ENCODE measurements at places on chromosomes 16 and 17.

- H3K27ac ChIP-seq: no peak overlapping the region
- no peak for DNase-seq
- peaks cover 9% of the 10 kb centered on the region for H3K4me1 ChIP-seq
- no peaks in the 10 kb centered on the region for H3K36me3 ChIP-seq
- H3K4me3 ChIP-seq: no peak overlapping the region
- H3K27me3 ChIP-seq: no peaks in the 10 kb centered on the region
Measured at GRCh38 chr16:69589434-69590269, 23.9 kb downstream of the NFAT5 start.

- peaks cover 92% of the 10 kb centered on the region for H3K36me3 ChIP-seq
- H3K27ac ChIP-seq: peak overlapping the region; percentile 95
- no peak overlapping the region for H3K4me3 ChIP-seq
- no peaks in the 10 kb centered on the region for H3K27me3 ChIP-seq
Measured at GRCh38 chr17:45098081-45098868, 34.0 kb downstream of the PLCD3 start.

DNA sequence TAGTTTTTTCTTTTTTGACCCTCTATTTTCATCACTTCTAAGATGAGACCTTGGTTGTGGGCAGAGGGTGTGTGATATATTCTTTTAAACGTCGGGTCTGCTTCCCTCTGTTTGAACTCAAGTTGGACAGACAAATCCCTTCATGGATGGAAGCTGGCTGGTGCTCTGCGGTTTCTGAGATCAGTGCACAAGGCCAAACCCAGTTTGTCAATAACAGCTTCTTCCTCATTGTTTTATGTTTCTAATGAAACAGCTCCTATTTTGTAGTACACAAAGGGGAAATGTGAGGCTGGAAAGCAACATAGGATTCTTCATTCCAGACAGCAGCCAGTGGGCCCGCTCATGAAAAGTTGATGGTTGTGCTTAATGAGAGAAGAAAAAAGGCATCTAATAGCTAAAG lies 159.6 kb downstream of the PRKCA start:
- peaks cover 58% of the 10 kb centered on the region for H3K4me1 ChIP-seq
- H3K36me3 ChIP-seq: peaks cover 5% of the 10 kb centered on the region
- H3K27ac ChIP-seq: peak overlapping the region; percentile 19
- H3K4me3 ChIP-seq: no peak overlapping the region

DNA sequence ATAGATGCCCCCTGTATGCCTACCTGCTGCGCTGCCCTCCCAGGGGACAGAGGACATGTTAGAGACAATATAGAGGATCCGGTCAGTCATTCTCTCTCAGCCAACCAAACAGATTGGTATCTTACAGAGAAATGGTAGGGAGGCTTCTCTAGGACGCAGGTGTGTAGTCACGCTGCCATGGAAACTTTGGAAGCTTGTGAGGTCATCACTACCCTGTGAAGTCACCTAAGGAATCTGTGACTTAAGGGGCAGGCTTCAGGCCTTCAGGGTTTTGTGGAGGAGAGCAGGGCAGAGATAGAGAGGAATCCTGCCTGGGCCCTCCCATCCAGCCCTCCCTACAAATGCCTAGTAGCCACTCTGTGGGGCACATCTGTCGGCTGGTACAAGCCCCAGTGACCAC lies at the start of gene DPEP2NB:
DPEP2NB (minus strand) TSS at position 231 of the 400 bp plus-strand sequence; CDS start at position 90, 141 bp downstream.
- DNase-seq: no peak
- H3K4me1 ChIP-seq: no peaks in the 10 kb centered on the region
- no peaks in the 10 kb centered on the region for H3K27me3 ChIP-seq
- H3K36me3 ChIP-seq: no peaks in the 10 kb centered on the region
- no peak within 1 kb of the TSS for H3K4me3 ChIP-seq

DNA sequence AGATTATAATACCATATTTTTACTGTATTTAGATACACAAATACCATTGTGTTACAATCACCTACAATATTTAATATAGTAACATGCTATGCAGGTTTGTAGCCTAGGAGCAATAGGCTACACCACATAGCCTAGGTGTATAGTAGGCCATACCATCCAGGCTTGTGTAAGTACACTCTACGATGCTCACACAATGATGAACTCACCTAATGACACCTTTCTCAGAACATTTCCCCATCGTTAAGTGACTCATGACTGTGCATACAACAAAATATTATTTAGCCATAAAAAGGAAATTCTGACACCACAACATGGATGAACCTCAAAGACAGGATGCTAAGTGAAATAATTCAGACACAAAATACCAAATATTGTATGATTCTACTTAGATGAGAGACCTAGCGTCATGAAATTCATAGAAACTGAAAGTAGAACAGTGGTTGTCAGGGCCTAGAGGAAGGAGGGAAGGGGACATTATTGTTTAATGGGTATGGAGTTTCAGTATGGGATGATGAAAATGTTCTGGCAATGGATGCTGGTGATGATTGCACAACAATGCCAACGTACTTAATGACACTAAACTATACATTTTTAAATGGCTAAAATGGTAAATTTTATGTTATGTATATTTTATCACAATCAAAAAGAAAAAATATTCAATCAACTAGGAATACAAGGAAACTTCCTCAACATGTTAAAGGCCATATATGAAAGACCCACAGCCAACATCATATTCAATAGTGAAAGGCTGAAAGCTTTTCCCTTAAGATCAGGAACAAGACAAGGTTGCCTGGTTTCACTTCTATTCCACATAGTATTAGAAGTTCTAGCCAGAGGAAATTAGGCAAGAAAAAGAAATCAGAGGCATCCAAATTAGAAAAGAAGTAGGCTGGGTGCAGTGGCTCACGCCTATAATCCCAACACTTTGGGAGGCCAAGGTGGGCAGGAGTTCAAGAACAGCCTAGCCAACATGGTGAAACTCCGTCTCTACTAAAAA lies 5.9 kb upstream of the C16orf87 start:
- H3K27ac ChIP-seq: no peak overlapping the region
- DNase-seq: no peak
- no peaks in the 10 kb centered on the region for H3K36me3 ChIP-seq
- no peak overlapping the region for H3K4me3 ChIP-seq
- no peaks in the 10 kb centered on the region for H3K27me3 ChIP-seq

DNA sequence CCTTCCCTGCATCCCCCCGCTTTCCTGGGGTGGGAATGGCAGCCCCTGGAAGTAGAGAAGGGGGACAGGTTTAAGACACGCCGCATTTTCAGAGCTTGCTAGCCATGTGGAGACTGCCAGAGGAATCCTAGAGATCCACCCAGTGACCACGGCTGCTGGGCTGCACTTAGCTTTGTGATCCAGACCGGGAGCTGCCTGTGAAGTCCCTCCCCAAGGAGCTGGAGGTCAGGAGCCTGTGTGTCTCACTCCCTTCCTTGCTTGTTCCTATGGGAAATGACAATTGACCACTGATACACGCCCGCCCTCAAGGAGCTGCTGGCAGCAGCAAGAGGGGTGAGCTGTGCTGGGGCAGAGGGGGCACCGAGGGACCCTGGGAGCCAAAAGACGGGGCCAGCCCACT lies 73.7 kb downstream of the SREBF1 start:
- H3K27ac ChIP-seq: no peak overlapping the region
- no peaks in the 10 kb centered on the region for H3K27me3 ChIP-seq
- H3K4me3 ChIP-seq: no peak overlapping the region
- no peaks in the 10 kb centered on the region for H3K36me3 ChIP-seq

DNA sequence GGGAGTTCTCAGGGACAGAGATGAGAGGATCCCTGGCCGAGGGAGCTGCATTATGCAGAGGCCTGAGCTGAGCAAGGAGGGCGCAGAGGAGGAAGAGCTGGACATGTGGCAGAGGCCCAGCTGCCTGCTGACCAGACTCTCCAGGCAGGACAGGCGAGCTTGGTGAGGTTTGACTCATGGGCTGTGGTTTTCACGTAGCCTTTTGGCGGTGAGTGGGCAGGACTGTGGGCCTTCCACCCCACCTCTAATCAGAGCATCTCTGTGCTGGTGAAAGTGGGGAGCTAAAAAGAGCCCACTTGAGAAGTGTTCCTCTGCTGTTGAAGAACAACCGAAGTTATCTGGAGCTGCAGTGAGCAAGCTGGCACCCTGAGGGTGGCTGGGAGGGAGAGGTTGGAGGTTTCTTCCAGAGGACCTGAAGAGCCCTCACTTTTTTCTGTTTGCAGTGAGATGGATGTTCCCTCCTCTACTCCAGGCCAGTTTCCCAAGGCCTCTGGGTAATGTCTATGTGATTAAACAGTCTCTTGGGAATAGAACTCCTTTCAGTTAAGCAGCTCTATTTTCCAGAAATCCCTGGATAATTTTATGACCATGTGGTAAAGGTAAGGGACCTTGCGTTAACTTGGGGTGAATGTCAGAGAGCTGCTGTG lies 11.9 kb downstream of the EPN2 start:
- peak overlapping the region; percentile 50 for H3K27ac ChIP-seq
- H3K4me1 ChIP-seq: peaks cover 54% of the 10 kb centered on the region
- DNase-seq: no peak
- H3K36me3 ChIP-seq: no peaks in the 10 kb centered on the region

GRCh38 chr17:9380361-9380760 lies 195.3 kb downstream of the STX8 start:
- DNase-seq: no peak
- no peaks in the 10 kb centered on the region for H3K36me3 ChIP-seq
- no peaks in the 10 kb centered on the region for H3K4me1 ChIP-seq
- H3K27ac ChIP-seq: no peak overlapping the region

DNA sequence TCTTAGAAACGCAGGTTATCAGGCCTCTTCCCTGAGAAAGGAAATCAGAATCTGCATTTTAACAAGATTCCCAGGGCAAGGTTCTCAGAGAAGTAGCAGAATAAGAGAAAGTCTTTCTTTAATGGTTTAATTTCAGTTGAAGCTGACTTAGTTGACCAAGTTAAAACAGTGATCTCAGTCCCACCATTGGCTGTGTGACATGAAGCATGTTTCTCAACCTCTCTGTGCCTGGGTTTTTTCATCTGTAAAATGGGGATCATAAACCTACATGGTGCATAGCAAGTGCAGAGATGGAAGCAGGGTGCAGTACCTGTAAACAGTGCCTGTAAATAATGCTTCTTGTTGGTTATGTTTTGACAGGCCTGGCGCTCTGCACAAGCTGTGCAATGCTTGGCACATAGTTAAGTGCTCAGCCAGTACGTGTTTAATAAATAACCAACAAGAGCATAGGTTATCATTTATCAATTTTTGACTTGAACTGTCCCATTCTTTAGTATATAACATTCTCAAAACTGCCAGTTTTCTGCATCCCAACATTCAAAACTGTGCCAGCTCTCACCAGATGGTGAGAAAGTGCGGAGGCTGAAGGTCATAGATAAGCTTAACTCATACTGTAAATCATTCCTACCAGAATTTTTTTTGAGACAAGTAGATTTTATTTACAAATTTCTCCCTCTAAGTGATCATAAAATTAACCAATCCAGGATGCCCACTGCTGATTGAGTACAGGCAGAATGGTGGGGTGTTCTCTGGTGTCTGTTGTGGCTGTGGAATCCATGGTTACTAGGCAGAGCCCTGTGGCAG lies 6.9 kb downstream of the C17orf67 start:
- H3K4me1 ChIP-seq: no peaks in the 10 kb centered on the region
- DNase-seq: no peak
- H3K4me3 ChIP-seq: no peak overlapping the region

All from tibial nerve (tissue), 4 donors.